ENCODE measurements at places on chromosomes 5 and 9. TPM values are rescaled to one million over a fixed set of nuclear protein-coding genes. Genes with fewer than 3 reads are reported as not detected.

SLC2A8 gene
- 38.4 TPM for total RNA-seq

FREM1 gene
- total RNA-seq, result 0.44 TPM

SAXO1 gene
- total RNA-seq, result 0.09 TPM

DNA sequence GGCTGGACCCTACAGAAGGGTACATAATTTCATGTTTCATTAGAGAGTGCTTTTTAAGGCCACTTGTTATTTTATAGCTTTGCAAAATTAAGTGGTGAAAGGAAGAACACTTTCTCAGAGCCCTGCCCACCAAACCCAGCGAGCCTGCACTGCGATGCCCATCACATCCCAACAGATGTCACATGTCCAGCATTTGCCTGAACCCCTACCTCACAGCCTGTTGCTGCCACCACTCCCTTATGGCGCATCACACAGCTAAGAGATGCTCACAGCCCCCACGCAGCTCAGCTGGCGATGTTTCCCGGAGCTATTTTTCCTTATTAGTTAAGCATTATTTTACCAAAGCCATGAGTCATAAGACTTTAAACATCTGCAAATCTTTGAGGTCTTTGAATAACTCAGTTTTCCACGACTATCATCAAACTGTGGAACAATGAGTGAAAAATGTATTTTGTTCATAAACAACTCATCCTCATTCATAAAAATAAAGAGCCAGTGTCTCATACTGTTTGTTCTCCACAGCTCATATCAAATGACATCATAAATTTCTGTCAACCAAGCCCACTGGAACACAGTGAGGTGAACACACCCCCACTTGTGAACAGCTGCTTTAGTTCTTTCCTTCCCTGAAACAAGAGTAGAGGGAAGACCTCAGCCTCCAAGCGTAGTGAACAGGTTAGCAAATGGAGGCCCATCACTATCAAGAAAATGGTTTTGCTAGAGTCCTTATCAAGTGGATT is 104.9 kb downstream of the SYK start:
- no peak overlapping the region for H3K4me3 ChIP-seq
- DNase-seq, result no peak
- H3K27ac ChIP-seq, result no peak overlapping the region
- H3K36me3 ChIP-seq, result no peaks in the 10 kb centered on the region

GRCh38 chr5:127351418-127351817 is 60.8 kb downstream of the MEGF10 start:
- H3K4me3 ChIP-seq, result no peak overlapping the region
- no peak overlapping the region for H3K27ac ChIP-seq
- H3K27me3 ChIP-seq, result no peaks in the 10 kb centered on the region

DNA sequence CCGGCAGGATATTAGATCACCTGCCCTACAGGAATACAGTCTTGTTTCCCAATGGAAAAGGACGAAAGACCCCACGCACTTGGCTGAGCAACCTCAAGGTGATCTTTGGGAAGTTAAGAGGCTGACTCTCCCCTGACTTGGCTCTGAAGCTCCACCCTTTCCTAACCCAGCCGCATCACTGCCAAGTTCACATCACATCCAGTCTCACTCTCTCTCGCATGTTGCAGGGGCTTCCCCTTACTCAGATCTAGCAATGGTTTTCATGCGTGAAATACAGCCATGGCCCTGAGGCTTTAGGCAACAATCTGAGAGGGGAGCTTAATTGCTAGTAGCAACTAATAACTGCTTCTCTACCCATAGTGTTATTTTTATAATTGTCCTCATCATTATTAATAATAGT is 211.6 kb downstream of the DOCK8 start:
- H3K27ac ChIP-seq, result no peak overlapping the region
- no peaks in the 10 kb centered on the region for H3K4me1 ChIP-seq
- H3K36me3 ChIP-seq, result no peaks in the 10 kb centered on the region
- H3K27me3 ChIP-seq, result no peaks in the 10 kb centered on the region
- DNase-seq, result no peak

C5orf34 gene
- 7.7 TPM for total RNA-seq

SERINC5 gene
- total RNA-seq, result 54.7 TPM

CXCL14 gene
- 1.1 TPM for total RNA-seq

GLRA1 gene
- total RNA-seq, result not detected

DNA sequence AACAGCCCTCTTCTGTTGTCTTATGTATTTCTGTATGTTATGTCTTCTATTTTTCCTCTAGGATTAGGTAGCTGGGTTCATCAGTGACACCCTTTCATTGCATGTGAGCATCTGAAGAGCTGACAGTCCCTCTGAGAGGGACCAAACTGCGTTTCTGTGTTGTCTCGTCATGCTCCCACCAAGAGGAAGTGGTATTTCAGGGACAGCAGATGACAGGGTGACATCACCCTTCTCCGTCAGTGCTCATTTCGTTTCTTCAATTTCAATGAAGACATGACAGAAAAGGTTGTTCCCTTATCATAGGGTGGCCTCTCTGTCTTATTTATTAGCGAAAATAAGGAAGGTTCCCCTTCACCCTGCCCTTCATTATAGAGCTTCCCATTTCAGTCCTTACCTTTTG is 225.9 kb upstream of the NR4A3 start:
- H3K36me3 ChIP-seq, result no peaks in the 10 kb centered on the region
- no peak overlapping the region for H3K27ac ChIP-seq
- H3K4me1 ChIP-seq, result no peaks in the 10 kb centered on the region
- DNase-seq, result no peak

- no peak overlapping the region for H3K27ac ChIP-seq
- peak; percentile 48 for DNase-seq
- no peak overlapping the region for H3K4me3 ChIP-seq
Measured at GRCh38 chr5:5063533-5063953, 76.6 kb upstream of the ADAMTS16 start.

GRCh38 chr5:106085136-106085535 is 1585.6 kb downstream of the EFNA5 start:
- peaks cover 11% of the 10 kb centered on the region for H3K4me1 ChIP-seq
- H3K36me3 ChIP-seq, result no peaks in the 10 kb centered on the region
- peak overlapping the region; percentile 89 for H3K27ac ChIP-seq
- no peaks in the 10 kb centered on the region for H3K27me3 ChIP-seq
- peak overlapping the region; percentile 12 for H3K4me3 ChIP-seq
- no peak for DNase-seq

DNA sequence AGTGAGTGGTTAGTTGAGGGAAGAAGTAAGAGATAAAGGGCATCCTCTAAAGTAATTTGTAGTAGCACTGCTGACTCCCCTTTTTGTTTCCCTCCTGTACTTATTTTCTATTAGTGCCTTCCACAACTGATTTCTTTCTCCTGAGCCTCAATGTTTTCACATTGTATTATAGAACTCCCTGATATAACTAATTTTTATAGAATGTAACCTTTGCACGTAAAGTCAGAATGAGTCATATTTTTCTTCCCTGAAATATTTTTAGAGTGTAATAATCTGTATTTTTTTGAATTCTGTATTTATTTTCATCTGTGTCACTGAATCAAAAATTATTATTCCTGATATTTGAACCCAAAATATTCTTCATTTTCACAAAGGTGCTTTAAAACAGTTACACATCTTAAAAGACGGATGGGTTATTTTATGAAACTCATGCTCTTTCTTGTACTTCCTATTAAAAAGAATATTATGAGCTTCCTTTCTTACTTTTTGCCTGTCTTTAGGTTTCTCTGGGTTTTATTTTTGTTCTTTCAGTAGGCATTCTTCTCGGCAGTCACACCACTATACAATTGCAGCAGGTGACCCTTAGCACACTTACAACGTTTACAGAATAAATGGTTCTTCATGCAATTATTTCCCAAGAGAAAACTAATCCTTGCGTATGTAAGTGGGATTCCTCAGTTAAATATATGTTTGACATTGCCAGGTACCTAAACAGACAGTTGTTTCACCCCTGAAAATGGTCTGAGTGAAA is 30.5 kb upstream of the DMRTA1 start:
- DNase-seq, result no peak
- H3K4me3 ChIP-seq, result no peak overlapping the region
- H3K27me3 ChIP-seq, result no peaks in the 10 kb centered on the region
- no peaks in the 10 kb centered on the region for H3K36me3 ChIP-seq

DNA sequence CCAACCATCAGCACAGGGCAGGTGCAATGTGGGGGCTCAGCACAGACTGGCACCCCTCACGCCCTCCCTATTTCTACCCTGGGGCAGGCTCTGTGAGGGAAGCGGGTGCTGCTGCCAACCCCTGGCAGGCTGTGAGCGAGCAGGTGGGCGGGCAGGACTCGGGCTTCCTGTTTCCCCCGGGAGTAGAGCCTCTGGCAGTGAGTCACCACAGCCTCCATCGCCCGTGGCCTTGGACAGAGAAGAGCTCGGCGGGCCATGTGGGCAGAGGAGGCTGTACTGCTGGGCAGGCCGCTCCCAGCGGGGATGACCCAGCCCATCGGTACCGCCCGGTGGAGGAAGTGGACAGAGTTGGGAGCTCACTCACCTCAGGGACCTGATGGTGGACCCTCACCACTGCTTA is 16.6 kb downstream of the KCNT1 start:
- H3K36me3 ChIP-seq, result no peaks in the 10 kb centered on the region
- DNase-seq, result no peak
- H3K27me3 ChIP-seq, result peaks cover 6% of the 10 kb centered on the region

DNA sequence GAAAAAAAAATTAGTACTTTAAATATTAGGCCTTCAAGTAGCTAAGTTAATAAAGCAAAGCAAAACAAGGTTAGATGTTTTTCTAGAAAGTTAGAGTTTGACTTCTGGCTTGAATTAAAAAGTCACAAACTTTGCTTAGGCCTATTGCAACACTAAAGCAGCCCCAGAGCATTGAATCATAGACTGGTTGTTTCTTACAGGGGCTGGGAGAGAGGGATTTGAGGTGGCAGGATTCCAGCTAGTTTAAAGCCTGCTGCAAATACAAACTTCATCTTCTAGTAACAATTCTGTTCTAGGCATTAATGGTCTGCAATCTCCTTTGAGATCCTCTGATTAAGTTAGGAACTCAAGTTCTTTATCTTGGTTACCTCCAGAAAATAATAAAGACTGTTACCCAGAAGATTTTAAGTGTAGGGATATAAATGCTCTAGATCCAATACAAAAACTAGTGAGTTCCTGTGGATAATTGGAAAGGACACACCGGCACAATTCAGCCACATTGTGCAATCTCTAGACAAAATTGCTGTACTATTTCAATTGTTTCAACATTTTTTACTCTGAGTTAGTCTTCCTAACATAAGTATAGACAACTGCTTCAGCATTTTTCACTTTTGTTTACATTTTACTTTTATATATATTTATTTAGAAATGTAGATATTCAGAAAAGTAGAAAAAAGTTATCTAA is 12.6 kb downstream of the OR13C5 start:
- no peaks in the 10 kb centered on the region for H3K36me3 ChIP-seq
- no peak overlapping the region for H3K4me3 ChIP-seq
- no peaks in the 10 kb centered on the region for H3K4me1 ChIP-seq
- DNase-seq, result no peak

DNA sequence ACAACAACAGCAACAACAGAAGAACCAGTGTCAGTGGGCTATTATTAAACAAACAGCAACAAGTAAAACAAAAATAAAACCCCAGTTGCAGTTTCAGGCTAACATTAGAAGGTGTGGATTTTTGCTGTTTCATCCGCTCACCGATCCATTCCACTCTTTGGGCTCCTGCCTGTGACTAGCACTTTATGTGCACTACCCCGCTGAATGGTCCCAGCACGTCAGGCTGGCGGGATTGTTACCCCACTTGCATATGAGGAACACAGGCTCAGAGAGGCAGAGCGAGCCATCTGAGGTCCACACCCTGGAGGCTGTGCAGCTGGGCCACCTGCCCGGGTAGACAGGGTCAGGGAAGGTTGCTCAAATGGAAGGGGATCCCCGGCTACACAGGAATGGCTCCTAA is 26.0 kb downstream of the NSG2 start:
- no peaks in the 10 kb centered on the region for H3K27me3 ChIP-seq
- H3K27ac ChIP-seq, result no peak overlapping the region
- no peak overlapping the region for H3K4me3 ChIP-seq
- no peak for DNase-seq
- no peaks in the 10 kb centered on the region for H3K4me1 ChIP-seq

FOXI1 gene
- total RNA-seq, result not detected

- peaks cover 9% of the 10 kb centered on the region for H3K4me1 ChIP-seq
- H3K36me3 ChIP-seq, result no peaks in the 10 kb centered on the region
- H3K27me3 ChIP-seq, result no peaks in the 10 kb centered on the region
- DNase-seq, result no peak
- no peak overlapping the region for H3K4me3 ChIP-seq
- H3K27ac ChIP-seq, result no peak overlapping the region
Measured at GRCh38 chr5:31270396-31270795, 76.9 kb downstream of the CDH6 start.

- H3K36me3 ChIP-seq, result peaks cover 4% of the 10 kb centered on the region
- H3K27me3 ChIP-seq, result no peaks in the 10 kb centered on the region
- H3K4me3 ChIP-seq, result no peak overlapping the region
- no peak for DNase-seq
Measured at GRCh38 chr5:14428302-14429081, 153.1 kb upstream of the OTULINL start.

TEX53 gene
- not detected for total RNA-seq

GRCh38 chr9:129934041-129934591 is 98.9 kb downstream of the USP20 start:
- DNase-seq, result no peak
- peaks cover 4% of the 10 kb centered on the region for H3K36me3 ChIP-seq
- no peak overlapping the region for H3K4me3 ChIP-seq
- H3K4me1 ChIP-seq, result no peaks in the 10 kb centered on the region

DNA sequence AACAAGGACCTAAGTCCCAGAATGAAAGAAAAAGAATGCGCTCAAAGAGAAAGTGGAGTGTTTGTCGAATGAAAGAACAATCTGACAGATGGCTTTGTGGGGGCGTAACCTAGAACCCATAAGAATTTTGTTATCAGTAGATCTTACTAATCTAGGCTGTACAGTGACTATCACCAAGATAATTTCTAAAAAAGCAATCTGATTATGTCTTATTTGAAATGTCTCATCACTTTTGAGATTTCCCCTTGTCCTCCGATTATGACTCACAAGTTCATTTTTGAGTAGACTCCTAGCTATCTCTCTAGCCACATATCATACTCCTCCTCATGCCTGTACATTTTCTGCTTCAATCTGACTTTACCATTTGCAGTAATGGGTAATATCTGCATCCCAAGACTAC is 135.6 kb upstream of the SMARCA2 start:
- no peak for DNase-seq
- H3K27me3 ChIP-seq, result no peaks in the 10 kb centered on the region
- no peak overlapping the region for H3K27ac ChIP-seq
- no peak overlapping the region for H3K4me3 ChIP-seq
- H3K4me1 ChIP-seq, result no peaks in the 10 kb centered on the region

HTR4 gene
- total RNA-seq, result not detected

MARCOL gene
- total RNA-seq, result not detected

GRCh38 chr9:135176284-135176683 is 88.8 kb downstream of the OLFM1 start:
- DNase-seq, result no peak
- H3K4me3 ChIP-seq, result no peak overlapping the region
- no peak overlapping the region for H3K27ac ChIP-seq
- H3K4me1 ChIP-seq, result no peaks in the 10 kb centered on the region
- no peaks in the 10 kb centered on the region for H3K27me3 ChIP-seq

IL5 gene
- not detected for total RNA-seq

GRCh38 chr5:113652161-113652560 is 138.7 kb downstream of the YTHDC2 start:
- no peaks in the 10 kb centered on the region for H3K27me3 ChIP-seq
- no peak for DNase-seq
- H3K4me1 ChIP-seq, result no peaks in the 10 kb centered on the region
- H3K4me3 ChIP-seq, result no peak overlapping the region
- H3K36me3 ChIP-seq, result no peaks in the 10 kb centered on the region
- no peak overlapping the region for H3K27ac ChIP-seq
